ENCODE measurements at places on chromosomes 16 and 17.

GRCh38 chr17:13127921-13128602 lies 110.2 kb upstream of the ELAC2 start:
- DNase-seq, result peak; percentile 34

DNA sequence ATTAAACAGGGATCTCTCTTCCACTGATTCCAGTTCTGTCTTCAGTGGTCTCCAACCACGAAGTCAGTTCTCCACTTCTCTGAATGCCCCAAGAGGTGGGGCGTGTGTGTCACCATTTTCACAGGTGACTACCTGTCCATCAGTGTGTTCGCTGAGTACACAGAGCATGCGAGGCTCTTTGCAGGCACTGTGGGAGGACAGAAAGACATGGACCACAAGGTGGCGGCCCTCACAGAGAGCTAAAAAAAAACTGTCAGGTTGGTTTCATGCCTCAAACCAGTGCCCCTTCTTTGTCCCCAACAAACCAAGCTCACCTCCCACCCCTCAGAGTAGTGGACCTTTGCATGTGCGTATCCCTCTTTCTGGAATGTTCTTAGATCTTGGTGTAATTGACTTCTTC lies 13.8 kb downstream of the EMP2 start:
- DNase-seq, result no peak

DNA sequence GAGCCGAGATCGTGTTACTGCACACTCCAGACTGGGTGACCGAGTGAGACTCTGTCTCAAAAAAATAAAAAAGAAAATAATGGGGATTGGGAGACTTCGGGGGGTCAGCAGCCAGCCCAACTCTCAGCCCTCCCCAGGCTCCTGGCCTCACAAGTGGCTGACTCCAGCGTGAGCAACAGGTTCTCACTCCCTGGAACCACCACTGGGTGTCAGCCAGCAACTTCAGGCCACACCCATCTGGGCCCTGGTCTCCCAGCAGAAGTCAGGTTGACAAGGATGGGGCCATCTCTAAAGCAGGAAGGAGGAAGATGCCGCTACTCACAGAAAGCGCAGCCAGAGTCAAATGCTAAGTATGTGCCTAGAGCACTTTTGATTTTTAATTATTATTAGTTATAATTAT lies 139.4 kb downstream of the C16orf78 start:
- peak; percentile 53 for DNase-seq

DNA sequence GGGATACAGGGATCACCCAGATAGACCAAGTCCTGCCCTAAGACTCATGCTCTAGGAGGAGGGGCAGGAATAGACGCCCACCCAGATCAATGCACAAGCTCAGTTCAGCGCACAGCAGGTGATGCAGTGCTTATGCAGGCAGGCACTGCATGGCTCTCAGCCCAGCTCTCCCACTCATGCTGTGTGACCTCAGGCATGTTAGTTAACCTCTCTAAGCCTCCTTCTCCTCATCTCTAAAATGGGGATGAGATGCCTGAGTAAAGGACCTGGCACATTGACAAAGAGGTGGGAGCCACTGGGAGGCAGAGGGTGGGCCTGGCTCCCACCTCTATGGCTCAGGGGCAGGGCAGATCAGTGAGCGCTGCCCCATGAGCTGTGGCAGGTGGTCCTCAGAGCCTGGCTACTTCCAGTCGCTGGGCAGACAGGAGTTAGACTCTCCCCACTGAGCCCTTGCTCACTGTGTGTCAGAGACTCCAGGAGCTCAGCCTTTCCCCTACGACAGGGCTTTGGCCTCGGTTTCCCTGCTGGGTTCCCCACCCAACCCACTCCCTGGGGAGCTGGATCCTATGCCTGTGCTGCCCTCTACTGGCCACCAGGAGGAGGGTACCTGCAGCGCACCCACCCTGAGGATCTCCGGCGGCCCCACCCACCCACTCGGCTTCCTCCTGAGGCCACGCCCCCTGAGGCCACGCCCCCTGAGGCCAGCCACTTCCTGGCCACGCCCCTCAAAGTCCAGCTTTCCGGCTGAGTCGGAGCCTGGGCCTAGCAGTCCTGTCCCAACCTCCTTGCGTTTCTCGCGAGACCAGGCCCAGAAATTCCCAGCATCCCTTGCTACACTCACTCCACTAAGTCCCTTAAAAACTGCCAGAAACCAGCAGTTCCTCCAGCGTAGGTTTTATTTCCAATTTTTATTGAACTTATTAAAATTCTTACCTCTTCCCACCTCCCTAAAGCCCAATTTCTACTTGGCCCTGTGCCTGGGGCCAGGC lies 196.1 kb downstream of the GSG1L start:
- peak; percentile 88 for DNase-seq

DNA sequence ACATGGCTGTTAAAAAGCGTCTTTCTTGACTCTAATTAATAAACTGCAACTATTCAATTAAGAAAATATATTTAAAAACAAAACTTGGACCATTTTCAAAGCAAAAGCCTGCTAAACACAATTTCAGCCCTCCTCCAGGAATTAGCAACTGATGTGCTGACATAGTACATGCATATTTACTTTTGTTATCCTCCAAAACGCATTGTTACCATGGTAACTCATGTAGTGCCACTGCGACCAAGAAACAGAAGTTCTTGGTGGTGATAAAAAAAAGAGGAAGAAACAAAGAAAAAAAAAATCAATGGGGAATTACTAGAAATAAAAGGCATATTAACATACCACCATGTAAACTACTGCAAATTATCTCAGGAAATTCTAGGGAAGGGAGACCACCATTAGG lies 793.4 kb upstream of the CDH8 start:
- no peak for DNase-seq

GRCh38 chr17:29458066-29458465 lies 67.9 kb downstream of the TAOK1 start:
- no peak for DNase-seq

- no peak for DNase-seq
Measured at GRCh38 chr17:65219124-65219523, 82.0 kb downstream of the RGS9 start.

DNA sequence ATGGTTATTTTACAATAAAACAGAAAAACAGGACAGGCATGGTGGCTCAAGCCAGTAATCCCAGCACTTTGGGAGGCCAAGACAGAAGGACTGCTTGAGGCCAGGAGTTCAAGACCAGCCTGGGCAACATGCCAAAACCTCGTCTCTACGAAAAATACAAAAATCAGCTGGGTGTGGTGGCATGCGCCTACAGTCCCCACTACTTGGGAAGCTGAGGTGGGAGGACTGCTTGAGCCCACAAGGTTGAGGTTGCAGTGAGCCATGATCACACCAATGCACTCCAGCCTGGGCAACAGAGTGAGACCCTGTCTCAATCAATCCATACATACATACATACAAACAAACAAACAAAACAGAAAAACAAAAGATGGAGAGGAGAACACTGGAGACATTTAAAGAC lies 45.6 kb downstream of the USP31 start:
- DNase-seq, result no peak

DNA sequence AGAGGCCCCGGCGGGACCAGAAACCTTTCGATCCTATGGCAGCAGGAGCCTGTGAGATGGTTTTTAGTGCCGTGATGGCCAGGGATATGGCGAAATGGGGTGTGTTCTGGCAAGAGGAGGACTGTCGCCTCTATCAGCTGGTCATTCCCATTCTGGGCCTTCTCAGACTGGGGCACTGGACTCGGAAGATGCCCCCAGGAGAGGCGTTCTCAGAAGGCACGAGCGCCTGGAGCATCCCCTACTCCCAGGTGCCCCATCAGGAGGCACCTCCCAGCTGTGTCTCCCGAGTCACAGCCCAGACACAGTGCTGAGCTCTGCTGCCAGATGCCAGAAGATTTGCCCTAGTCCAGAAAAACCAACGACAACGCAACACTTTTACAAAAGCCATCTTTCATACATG lies 54.6 kb upstream of the ENDOV start:
- DNase-seq, result no peak

GRCh38 chr16:84810518-84811273 lies 9.1 kb upstream of the CRISPLD2 start:
- DNase-seq, result no peak

DNA sequence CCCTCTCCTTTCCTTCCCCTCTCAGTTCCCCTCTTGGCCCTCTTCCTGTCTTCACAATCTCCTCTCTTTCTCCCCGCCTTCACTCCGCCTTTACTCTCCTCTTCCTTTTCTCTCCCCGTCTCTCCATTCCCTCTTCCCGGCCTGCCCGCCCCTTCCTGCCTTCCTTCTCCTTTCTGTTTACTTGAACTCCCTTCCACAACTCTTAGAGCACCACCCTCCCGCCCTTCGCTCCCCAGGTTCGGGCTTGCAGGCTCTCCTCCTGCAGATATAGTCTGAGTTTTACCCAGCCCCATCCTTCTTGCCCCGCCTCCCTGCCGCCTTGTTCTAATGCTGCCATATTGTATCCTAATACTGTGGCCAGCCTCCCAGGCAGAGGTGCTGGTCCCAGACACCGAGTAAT lies 201.5 kb upstream of the N4BP1 start:
- DNase-seq, result peak; percentile 9

GRCh38 chr17:74404218-74404617 lies 27.7 kb upstream of the GPRC5C start:
- peak; percentile 30 for DNase-seq

- DNase-seq, result no peak
Measured at GRCh38 chr17:57442914-57443571, 186.7 kb downstream of the MSI2 start.

DNA sequence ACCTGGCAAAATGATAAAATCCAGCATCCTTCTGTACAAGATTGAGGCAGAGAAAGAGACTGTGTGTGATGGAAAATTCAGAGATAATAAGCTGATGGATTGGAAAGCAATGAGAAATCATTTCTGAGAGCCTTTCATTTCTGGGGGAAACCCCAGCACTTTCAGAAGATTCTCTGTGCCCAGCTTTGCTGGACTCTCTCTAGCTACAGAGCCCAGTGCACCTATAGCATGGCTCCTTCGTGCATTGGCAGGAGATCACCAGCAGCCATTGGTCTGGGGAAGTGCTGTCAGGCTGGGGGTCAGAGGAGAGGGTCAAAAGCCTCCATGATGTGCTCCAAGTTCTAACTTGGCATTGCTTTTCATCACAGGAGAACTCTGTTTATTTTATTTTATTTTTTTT lies 259.9 kb downstream of the SOX9 start:
- DNase-seq, result no peak

- peak; percentile 85 for DNase-seq
Measured at GRCh38 chr17:73952082-73952479, 251.4 kb upstream of the RPL38 start.

GRCh38 chr17:78596871-78597764 lies 19.9 kb upstream of the DNAH17 start:
- no peak for DNase-seq

Data from neural progenitor cell (in vitro differentiated cells).